Nasal cavity respiratory epithelium epithelial cell of viscerocranial mucosa (primary cell): ENCODE measurements at places on chromosomes 6 and 20. TPM values are rescaled to one million over a fixed set of nuclear protein-coding genes. Genes with fewer than 3 reads are reported as not detected.

RBL1 gene
- total RNA-seq, result 4.1 and 5.5 TPM in 2 replicates

SYNJ2 gene
- total RNA-seq, result 9.2 and 12.3 TPM in 2 replicates

KIAA0408 gene
- total RNA-seq, result not detected in 2 replicates

OOEP gene
- 0.14 TPM in 1 of 2 replicates, not detected in the other for total RNA-seq

SLC17A3 gene
- total RNA-seq, result not detected in 2 replicates

MLIP gene
- 0.68 and 2.8 TPM in 2 replicates for total RNA-seq

GNRH2 gene
- 0.14 TPM in 1 of 2 replicates, not detected in the other for total RNA-seq

MUC21 gene
- total RNA-seq, result 0.78 TPM in 1 of 2 replicates, not detected in the other

MAP1LC3A gene
- total RNA-seq, result 6.2 and 8.0 TPM in 2 replicates

ADGB gene
- total RNA-seq, result not detected in 2 replicates

ZNF322 gene
- total RNA-seq, result 12.0 and 24.4 TPM in 2 replicates

PACSIN1 gene
- not detected in 2 replicates for total RNA-seq

ABCC10 gene
- 12.0 and 22.3 TPM in 2 replicates for total RNA-seq

ADA gene
- 9.9 and 26.8 TPM in 2 replicates for total RNA-seq

SERINC1 gene
- total RNA-seq, result 189 and 211 TPM in 2 replicates

CCN2 gene
- 7.5 and 53.6 TPM in 2 replicates for total RNA-seq

HCK gene
- total RNA-seq, result not detected in 2 replicates

ID1 gene
- total RNA-seq, result 248 and 435 TPM in 2 replicates

KIF6 gene
- under 0.01 and 0.21 TPM in 2 replicates for total RNA-seq

JPH2 gene
- 0.68 and 4.1 TPM in 2 replicates for total RNA-seq

SIRPA gene
- 8.5 and 30.3 TPM in 2 replicates for total RNA-seq

ZNF391 gene
- total RNA-seq, result 1.0 and 6.5 TPM in 2 replicates

HLA-DMA gene
- 0.68 and 2.4 TPM in 2 replicates for total RNA-seq

EPB41L2 gene
- 5.1 and 6.5 TPM in 2 replicates for total RNA-seq

ARG1 gene
- under 0.01 TPM in 1 of 2 replicates, not detected in the other for total RNA-seq

C6orf58 gene
- total RNA-seq, result not detected in 2 replicates

HSD17B8 gene
- total RNA-seq, result 12.5 and 40.3 TPM in 2 replicates

CST5 gene
- not detected in 2 replicates for total RNA-seq

RHAG gene
- not detected in 2 replicates for total RNA-seq

RIPOR2 gene
- under 0.01 and 0.07 TPM in 2 replicates for total RNA-seq

BANF2 gene
- not detected in 2 replicates for total RNA-seq

AK9 gene
- total RNA-seq, result 4.4 and 6.7 TPM in 2 replicates

POU3F2 gene
- total RNA-seq, result not detected in 2 replicates

KHDRBS2 gene
- not detected in 2 replicates for total RNA-seq

TBPL1 gene
- 15.4 and 25.8 TPM in 2 replicates for total RNA-seq

LY6G6D gene
- total RNA-seq, result not detected in 2 replicates

ID4 gene
- total RNA-seq, result 1.6 and 13.3 TPM in 2 replicates

ELOVL2 gene
- total RNA-seq, result under 0.01 TPM in 1 of 2 replicates, not detected in the other

CLVS2 gene
- not detected in 2 replicates for total RNA-seq

LRRC73 gene
- total RNA-seq, result 0.14 and 0.34 TPM in 2 replicates

DEFB132 gene
- not detected in 2 replicates for total RNA-seq

HLA-G gene
- total RNA-seq, result 2.9 and 9.9 TPM in 2 replicates

SOBP gene
- 0.57 TPM in 1 of 2 replicates, not detected in the other for total RNA-seq

FOXC1 gene
- 6.2 and 6.9 TPM in 2 replicates for total RNA-seq

ARFGEF3 gene
- total RNA-seq, result 8.9 and 17.8 TPM in 2 replicates

MMS22L gene
- 6.2 and 9.6 TPM in 2 replicates for total RNA-seq

PANK2 gene
- 35.9 and 45.9 TPM in 2 replicates for total RNA-seq

SCRT2 gene
- not detected in 2 replicates for total RNA-seq

TSBP1 gene
- not detected in 2 replicates for total RNA-seq

FNDC11 gene
- total RNA-seq, result 0.43 and 0.68 TPM in 2 replicates

EDN1 gene
- 20.3 and 21.5 TPM in 2 replicates for total RNA-seq

BAG2 gene
- total RNA-seq, result 3.8 and 5.1 TPM in 2 replicates

METTL24 gene
- not detected in 2 replicates for total RNA-seq

TSHZ2 gene
- 1.0 and 8.8 TPM in 2 replicates for total RNA-seq

DUSP15 gene
- 0.34 TPM in 1 of 2 replicates, not detected in the other for total RNA-seq

DSP gene
- 657 and 1,323 TPM in 2 replicates for total RNA-seq

MYB gene
- under 0.01 and 0.36 TPM in 2 replicates for total RNA-seq
